ENCODE measurements at places on chromosomes 6 and 20.
A peak's percentile ranks its signal among the peaks of the same experiment; 100 is the strongest.

- DNase-seq, result no peak
- H3K27me3 ChIP-seq, result peaks cover 14% of the 10 kb centered on the region
- no peak overlapping the region for H3K4me3 ChIP-seq
- peaks cover 12% of the 10 kb centered on the region for H3K36me3 ChIP-seq
Observed at GRCh38 chr20:49513009-49513408, 30.5 kb upstream of the KCNB1 start.

DNA sequence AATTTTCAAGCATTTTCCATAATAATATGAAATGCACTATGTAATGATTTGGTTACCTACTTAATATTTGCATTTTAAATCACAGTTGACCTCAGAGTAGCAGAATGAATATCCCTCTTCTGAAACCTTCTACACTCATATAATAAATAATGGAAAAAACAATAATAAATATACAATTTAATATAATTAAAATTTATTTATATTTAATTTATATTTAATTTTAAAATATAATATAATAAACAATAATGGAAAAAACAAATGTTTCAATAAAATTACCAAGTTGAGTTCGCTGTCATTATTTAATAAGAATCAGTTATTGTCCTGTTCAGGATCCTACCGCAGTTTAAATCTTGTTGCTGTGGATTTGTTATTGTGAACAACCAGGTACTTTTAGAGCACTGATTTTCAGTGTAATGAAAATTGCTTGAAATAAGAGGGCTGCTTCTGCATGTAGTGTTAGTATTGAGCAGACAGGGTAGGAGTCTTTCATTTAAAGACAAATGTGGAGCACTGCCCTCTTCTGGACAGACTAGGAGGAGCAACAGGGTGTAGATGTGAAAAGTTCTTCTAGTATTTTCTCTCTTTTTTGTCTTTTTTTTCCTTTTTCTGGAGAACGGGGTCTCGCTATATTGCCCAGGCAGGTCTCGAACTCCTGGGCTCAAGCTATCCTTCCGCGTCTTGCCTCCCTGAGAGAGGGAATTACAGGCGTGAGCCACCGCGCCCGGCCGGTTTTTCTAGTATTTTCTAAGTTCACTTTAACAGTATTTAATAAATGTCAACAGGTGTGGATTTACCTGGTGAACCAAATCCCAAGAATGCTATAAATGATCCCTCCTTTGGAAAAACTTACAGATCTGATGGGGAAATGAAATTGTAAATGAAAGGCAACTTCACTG is 13.6 kb downstream of the TRAPPC3L start:
- DNase-seq, result peak; percentile 69
- peaks cover 46% of the 10 kb centered on the region for H3K4me1 ChIP-seq
- H3K36me3 ChIP-seq, result no peaks in the 10 kb centered on the region
- H3K4me3 ChIP-seq, result no peak overlapping the region
- H3K27me3 ChIP-seq, result no peaks in the 10 kb centered on the region
- H3K27ac ChIP-seq, result peak overlapping the region; percentile 19

DNA sequence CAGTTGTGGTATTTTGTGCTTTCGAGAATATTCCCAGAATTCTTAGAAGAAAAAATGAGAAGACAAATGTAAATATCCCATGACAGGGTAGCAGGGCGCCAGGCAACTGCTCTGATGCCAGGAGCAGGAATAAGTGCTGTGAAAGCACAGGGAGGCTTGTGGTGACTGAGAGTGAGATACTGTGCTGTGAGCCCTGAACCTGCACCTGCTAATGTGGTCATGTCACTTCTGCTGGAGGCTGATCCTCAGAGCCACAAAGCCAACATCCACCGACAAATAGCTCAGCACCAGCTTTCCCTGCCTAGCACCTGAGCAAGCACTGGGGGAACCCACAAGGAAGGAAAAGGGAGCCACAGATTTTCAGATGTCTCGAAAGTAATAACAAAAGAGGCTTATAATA is 368.6 kb upstream of the CDH4 start:
- H3K27me3 ChIP-seq, result peaks cover 19% of the 10 kb centered on the region
- H3K36me3 ChIP-seq, result no peaks in the 10 kb centered on the region
- H3K4me1 ChIP-seq, result no peaks in the 10 kb centered on the region
- no peak overlapping the region for H3K27ac ChIP-seq
- no peak overlapping the region for H3K4me3 ChIP-seq

DNA sequence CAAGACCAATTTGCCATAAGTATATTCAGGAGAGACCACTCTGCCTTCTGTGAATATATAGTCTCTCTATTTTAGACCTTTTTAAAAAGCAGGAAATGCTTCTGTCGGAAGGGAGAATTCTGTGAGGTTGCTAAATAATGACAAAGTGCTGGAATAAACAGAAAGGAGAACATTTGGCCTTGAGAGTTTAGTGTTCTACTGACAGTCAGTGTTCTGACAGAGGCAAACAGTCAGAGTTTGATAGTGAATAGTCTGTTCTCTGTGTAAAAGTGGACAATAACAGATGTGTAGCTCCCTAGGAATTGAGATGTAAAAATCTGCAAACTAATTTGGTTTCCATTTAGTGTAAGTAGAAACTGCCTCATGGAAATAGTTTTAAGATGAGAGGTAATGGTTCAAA is 220.7 kb downstream of the PHF3 start:
- H3K27ac ChIP-seq, result no peak overlapping the region
- no peak for DNase-seq
- no peak overlapping the region for H3K4me3 ChIP-seq
- H3K27me3 ChIP-seq, result peaks cover 3% of the 10 kb centered on the region
- no peaks in the 10 kb centered on the region for H3K4me1 ChIP-seq

- H3K4me3 ChIP-seq, result no peak overlapping the region
- no peak for DNase-seq
- H3K27me3 ChIP-seq, result peaks cover 40% of the 10 kb centered on the region
- peaks cover 6% of the 10 kb centered on the region for H3K36me3 ChIP-seq
- peaks cover 37% of the 10 kb centered on the region for H3K4me1 ChIP-seq
- H3K27ac ChIP-seq, result no peak overlapping the region
Observed at GRCh38 chr20:3782597-3782996, 1.3 kb upstream of the SPEF1 start.

- no peaks in the 10 kb centered on the region for H3K27me3 ChIP-seq
- no peak overlapping the region for H3K27ac ChIP-seq
- peaks cover 6% of the 10 kb centered on the region for H3K36me3 ChIP-seq
- no peaks in the 10 kb centered on the region for H3K4me1 ChIP-seq
- H3K4me3 ChIP-seq, result no peak overlapping the region
Observed at GRCh38 chr6:145497006-145497405, 238.3 kb downstream of the EPM2A start.

DNA sequence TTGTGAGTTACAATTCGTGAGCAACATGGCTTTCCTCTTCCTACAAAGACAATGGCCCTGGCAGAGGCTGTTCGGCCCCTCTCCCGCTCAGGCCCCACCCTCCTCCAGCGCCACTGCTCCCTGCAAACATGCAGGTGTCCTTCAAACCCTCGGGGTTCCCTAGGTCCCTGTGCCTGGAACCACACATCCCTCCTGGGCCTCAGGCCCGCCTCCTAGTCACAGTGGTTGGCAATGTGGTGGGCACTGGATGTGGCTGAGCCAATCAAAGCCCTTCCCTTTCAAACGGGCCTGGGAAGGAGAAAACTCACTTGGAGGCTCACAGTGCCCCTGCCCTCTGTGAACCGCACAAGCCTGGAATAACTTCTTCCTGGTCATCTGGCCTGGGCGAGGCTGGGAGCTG is 147.2 kb downstream of the TFAP2C start:
- no peak for DNase-seq
- peaks cover 42% of the 10 kb centered on the region for H3K4me1 ChIP-seq
- H3K27me3 ChIP-seq, result peaks cover 2% of the 10 kb centered on the region
- H3K27ac ChIP-seq, result no peak overlapping the region

GRCh38 chr20:57890202-57890800 is 180.5 kb upstream of the PMEPA1 start:
- H3K27me3 ChIP-seq, result peaks cover 33% of the 10 kb centered on the region
- no peak for DNase-seq
- peaks cover 29% of the 10 kb centered on the region for H3K4me1 ChIP-seq
- no peak overlapping the region for H3K27ac ChIP-seq

DNA sequence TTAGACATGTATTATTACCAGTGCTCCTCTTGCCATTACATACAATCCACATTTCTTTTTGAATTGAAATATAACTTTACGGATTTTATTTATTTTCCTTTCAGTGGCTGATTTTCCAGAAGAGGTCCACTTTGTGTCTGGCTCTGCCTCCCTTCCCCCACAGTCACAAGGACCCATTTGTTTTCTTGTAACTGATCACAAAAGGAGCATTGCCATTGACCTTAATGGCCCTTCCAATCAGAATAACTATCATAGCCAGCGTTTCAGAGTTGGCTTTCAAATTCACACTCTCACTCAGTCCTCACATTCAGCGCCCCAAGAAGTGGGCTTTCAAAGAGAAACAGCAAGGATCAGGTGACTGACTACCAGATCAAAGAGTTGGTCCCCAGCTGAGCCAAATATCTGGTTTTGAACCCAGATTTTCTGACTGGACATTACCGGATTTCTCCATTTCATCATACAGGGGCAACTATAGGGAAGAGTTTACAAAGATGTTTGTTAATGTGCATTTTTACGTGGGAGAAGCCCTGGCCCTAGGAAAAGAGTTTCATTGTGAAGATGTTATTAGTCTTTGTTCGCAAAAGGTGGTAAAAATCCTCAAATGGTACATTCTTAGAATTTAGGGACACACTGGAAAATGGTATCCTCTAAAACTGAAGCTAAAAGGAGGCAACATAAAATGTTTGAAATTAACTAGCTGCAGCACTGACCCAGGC is 2.0 kb upstream of the SLC22A23 start:
- DNase-seq, result no peak
- peaks cover 24% of the 10 kb centered on the region for H3K4me1 ChIP-seq
- H3K27ac ChIP-seq, result no peak overlapping the region
- H3K36me3 ChIP-seq, result no peaks in the 10 kb centered on the region
- H3K4me3 ChIP-seq, result peak overlapping the region; percentile 83

DNA sequence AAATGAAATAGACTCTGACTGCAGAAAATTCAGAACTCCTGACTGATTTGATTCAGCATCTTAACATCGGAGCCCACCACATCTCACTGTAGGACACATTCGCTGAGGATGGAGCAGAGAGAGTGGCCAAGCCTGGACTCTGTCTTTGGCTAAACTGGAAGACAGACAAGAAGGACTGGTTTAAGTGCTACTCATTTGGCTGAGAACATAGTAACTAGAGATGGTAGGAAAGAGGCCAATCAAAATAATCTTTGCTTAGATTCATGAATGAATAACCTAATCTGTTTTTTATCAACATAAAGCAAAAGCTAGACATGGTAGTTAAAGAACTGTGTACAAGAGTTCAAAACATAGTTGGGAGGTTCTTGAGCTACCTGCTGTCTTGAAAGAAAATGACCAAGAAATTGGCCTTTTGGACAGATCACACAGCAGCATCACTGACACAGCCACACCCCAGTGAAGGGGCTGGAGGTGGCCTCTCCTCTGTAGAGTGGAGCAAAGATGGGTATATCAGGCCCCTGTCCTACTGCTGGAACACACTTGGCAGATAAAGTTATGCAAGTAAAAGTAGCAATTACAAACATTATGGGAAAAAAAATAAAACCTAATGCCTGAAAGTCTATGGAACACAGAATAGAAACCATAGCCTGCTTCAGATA is 87.1 kb upstream of the NT5E start:
- H3K4me3 ChIP-seq, result no peak overlapping the region
- H3K36me3 ChIP-seq, result no peaks in the 10 kb centered on the region
- no peak overlapping the region for H3K27ac ChIP-seq
- DNase-seq, result no peak
- peaks cover 18% of the 10 kb centered on the region for H3K27me3 ChIP-seq

- no peaks in the 10 kb centered on the region for H3K36me3 ChIP-seq
- no peak overlapping the region for H3K27ac ChIP-seq
- H3K4me1 ChIP-seq, result peaks cover 2% of the 10 kb centered on the region
- peaks cover 9% of the 10 kb centered on the region for H3K27me3 ChIP-seq
- H3K4me3 ChIP-seq, result no peak overlapping the region
Observed at GRCh38 chr6:159082039-159082815, 37.4 kb upstream of the TAGAP start.

DNA sequence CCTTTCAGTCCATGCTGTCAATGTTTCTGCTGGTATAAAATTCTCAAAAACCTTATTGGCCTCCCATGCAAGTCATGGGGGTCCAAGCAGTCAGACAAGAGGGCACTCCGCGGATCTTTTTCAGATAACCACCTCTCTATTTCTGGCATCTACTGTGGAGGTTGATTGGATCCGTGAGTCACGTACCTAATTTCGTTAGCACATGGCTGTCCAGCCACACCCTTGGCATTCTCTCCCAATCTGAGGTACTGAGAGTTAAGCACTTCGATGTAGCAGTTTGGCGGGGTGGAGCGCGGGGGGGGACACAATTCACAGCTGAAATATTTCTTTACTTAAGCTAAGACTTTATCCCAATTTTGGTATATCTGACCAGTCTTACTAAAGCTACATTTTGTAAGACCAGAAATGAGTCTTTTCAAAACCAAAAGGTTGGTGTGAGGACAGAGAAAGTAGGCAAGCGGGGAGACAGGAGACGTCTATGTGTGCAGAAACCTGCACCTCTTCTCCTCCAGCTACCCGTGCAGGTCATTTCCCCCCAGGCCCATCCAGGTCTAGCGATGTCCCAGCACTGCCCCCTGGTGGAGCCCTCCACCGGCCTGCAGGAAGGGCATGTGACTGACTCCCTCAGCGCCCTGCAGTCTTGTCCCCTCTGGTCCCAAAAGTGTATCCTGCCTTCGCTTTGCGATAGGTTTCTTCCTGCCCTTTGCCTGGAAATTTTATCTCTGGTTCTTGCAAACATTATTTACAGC is 113.1 kb downstream of the ADAT2 start:
- DNase-seq, result peak; percentile 61
- peaks cover 18% of the 10 kb centered on the region for H3K36me3 ChIP-seq
- no peak overlapping the region for H3K4me3 ChIP-seq

- no peak overlapping the region for H3K27ac ChIP-seq
- no peaks in the 10 kb centered on the region for H3K36me3 ChIP-seq
- no peak overlapping the region for H3K4me3 ChIP-seq
- H3K27me3 ChIP-seq, result peaks cover 7% of the 10 kb centered on the region
- peaks cover 12% of the 10 kb centered on the region for H3K4me1 ChIP-seq
- DNase-seq, result no peak
Observed at GRCh38 chr6:88380618-88381288, 214.6 kb upstream of the CNR1 start.

GRCh38 chr6:15504581-15505350 is 158.1 kb downstream of the DTNBP1 start:
- peaks cover 95% of the 10 kb centered on the region for H3K4me1 ChIP-seq
- no peaks in the 10 kb centered on the region for H3K27me3 ChIP-seq
- peaks cover 63% of the 10 kb centered on the region for H3K36me3 ChIP-seq
- peak; percentile 17 for DNase-seq
- peak overlapping the region; percentile 89 for H3K27ac ChIP-seq

- H3K27me3 ChIP-seq, result no peaks in the 10 kb centered on the region
- peaks cover 77% of the 10 kb centered on the region for H3K36me3 ChIP-seq
- no peak overlapping the region for H3K4me3 ChIP-seq
Observed at GRCh38 chr20:44954211-44954610, 6.0 kb downstream of the TOMM34 start.

Data from nephron progenitor cell (in vitro differentiated cells).